Peyer's patch (tissue), 4 donors: ENCODE measurements at places on chromosomes 1 and 21. TPM values are rescaled to one million over a fixed set of nuclear protein-coding genes. Genes with fewer than 3 reads are reported as not detected.

DNA sequence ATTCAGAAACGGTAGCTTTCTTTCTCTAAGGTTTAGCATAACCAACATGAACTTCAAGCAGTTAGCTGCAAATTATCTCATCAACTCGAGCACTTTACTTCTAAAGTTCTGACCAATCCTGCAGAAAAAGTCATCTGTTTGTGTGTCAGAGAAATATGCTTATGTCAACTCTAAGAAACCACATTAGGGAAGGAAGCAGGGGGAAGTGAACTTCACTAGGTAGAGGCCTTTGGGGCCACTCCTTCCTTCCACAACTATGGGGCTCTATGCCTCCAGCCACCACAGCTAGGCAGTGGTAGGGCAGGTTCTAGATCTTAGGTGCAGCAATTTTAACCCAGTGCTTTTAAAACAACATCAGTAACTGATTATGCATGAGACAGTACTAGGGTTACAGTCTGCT lies 375.9 kb downstream of the DSCAM start:
- DNase-seq, result no peak

DNA sequence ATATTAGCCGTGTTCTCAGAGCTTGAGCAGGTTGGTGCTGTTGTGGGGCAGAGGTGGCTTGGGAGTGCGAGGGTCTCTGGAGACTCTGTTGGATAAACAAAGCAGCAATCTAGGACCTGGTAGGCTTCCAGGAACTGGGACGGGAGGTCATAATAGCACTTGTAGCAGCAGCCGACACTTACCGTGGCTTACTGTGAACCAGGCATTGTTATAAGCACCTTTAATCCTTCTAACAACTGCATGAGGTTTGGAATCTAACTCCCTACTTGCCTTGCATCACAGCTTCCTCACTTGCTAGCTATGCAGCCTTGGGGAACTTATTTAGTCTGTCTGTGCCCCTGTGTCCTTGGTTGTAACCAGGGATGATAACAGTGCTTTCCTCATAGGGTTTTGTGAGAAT lies 94.9 kb downstream of the NAV1 start:
- DNase-seq, result no peak

Gene AKIRIN1
- 30.4 TPM for total RNA-seq

Gene MAEL
- not detected for total RNA-seq
